ENCODE measurements at places on chromosomes 3 and 15.

- DNase-seq: no peak
Observed at GRCh38 chr15:20348900-20349773, 192.5 kb downstream of the GOLGA6L6 start.

DNA sequence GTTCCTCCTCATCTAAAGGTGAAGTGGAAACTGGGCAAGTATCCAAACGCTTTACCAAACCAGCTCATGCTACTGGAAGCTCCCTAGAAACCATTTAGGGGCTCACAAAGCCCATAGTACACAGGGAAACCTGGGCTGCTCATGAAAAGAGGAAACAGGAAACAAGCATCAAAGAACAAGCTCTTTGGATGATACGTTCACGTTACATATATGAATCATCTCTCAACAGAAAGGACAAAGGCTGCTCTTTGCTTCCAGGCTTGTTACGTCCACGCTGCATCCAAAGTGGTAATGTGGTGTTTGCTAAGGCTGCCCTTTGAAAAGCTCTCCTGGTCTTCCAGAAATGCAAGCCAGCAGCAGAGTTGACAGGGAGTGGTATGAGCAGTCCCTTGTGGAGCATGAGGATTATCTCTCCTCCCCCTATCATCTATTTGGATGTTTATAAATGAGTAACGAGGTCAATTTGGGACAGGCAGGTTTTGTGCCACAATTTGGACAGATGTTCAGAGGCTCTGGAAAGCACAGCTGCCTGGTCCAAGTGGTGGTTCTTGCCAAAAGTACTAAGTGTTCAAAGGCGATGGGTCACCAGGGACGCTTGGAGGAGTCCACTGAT lies 98.0 kb upstream of the RORA start:
- DNase-seq: peak; percentile 33

DNA sequence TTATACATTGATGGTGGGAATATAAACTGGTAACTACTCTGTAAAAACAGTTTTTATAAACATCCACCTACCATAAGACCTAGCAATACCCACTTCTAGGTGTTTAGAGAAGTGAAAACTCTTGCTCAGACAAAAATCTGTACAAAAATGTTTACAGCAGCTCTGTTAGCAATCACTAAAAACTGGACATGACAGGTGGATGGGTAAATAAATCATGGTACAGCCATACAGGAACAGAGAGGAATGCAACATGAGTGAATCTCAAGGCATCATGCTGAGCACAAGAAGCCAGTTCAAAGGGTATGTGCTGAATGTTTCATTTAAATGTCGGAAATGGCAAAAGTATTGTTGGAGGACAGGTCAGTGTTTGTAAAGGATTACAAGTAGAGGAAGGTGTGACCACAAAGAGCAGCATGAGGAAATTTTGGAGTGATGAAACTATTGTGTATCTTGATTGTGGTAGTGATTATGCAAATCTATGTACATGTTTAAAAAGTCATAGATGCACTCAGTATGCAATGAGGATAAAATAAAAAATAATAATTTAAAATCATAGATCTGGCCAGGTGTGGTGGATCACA lies 2.8 kb upstream of the RNU5A-1 start:
- no peak for DNase-seq

GRCh38 chr3:154933581-154933980 lies 146.5 kb upstream of the MME start:
- DNase-seq: no peak

DNA sequence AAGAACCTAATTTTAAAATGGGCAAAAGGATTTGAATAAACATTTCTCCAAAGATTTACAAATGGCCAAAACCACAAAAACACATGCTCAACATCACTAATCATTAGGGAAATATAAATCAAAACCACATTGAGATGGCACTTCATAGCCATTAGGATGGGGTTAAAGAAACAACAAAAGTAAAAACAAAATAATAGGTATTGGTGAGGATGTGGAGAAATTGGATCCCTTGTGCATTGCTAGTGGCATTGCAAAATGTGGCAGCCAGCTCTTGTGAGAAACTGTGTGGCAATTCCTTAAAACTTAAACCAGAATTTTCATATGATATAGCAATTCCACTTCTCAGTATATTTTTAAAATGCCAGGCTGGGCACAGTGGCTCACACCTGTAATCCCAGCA lies 126.5 kb downstream of the STT3B start:
- no peak for DNase-seq

DNA sequence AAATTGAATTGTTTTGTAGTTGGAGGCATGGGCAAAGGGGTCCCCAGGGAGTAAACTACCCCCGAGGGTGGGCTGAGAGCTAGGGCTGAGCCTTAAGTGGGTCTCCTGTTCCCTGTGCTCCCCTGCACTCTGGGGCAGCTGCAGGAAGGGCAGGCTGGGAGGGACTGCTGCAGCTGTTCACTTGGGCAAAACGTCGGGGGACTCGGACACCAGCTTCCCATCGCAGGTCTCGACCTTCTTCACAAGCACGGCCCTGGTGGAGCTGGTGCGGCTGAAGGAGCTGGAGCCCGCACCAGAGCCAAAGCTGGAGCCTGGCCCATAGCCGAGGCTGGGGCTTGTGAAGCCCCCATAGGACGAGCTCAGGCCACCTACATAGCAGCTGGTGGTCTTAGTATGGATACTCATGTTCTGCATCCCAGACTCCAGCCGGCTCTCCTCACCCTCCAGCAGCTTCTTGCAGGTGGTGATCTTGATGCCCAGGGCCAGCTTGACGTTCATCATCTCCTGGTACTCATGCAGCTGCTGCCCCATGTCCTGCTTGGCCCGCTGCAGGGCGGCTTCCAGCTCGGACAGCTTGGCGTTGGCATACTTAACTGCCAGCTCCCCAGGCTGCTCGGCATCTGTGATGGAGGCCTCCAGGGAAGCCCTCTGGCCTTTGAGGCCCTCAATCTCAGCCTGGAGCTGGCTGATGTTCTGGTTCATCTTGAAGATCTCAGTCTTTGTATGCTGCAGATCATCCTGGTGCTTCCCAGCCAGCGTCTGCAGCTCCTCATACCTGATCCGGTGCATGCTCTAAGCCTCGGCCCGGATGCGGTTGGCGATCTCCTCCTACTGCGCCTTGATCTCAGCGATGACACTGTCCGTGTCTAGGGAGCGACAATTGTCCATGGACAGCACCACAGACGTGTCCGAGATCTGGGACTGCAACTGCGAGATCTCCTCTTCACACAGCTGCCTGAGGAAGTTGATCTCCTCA lies 423.5 kb upstream of the ARPP21 start:
- DNase-seq: no peak

GRCh38 chr3:120094776-120095225 lies 554 bp upstream of the GSK3B start:
- peak; percentile 97 for DNase-seq

DNA sequence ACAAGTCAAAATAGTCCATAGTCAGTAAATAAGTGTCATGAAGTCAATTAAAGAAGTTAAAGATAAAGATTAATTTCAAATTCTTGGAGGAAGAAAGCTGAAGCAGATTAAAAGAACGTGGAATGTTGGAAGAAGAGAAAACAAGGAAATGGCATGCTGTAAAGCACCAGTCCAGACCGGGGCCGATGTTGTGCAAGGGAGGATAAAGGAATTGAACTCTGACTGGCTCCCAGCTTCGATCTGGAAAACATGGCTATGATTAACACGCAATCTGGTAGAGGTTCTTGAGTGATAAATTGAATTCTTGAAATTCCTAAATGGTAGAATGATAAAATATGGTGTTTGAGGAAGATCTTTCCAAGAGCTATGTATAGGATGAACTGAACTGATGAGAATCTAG lies 194.4 kb downstream of the MEIS2 start:
- no peak for DNase-seq

DNA sequence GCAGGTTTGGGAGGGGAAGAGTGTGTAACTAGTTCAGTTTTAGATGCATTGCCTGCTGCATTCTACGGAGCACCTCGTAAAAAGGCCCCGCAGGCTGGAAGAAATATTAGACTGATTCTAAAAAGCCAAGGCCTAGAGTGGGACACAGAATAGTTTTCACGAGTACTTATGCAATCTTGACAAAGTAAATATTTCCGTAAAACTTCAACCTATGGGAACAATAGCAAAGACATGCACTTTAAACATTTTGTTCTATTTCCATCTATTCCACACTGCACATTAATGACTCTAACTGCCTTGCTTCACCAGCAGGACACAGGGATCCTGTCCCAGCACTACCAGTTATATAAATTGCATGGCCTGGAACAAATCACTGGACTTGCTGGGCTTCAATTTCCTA lies 260.0 kb downstream of the FOXP1 start:
- no peak for DNase-seq

DNA sequence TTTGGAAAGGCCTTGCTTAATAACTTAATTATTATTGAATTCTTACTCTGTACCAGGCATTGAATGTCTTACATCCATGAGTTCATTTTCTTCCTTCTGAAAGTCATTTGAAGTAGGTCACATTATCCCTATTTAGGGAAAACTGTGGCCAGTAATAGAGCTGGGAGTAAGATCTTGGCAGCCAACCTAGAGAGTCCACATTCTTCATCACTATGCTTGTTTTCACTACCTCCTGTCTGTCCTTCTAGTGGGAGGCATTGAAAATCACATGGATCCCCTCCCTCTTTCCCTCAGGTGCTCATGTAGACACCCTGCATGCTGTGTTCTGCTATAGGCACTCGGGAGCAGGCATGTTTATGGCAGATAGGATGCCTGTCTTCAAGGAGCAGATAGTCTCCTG lies 154.9 kb downstream of the EBLN2 start:
- DNase-seq: no peak

- peak; percentile 19 for DNase-seq
Observed at GRCh38 chr3:50297384-50297775, 1.8 kb downstream of the HYAL3 start.

DNA sequence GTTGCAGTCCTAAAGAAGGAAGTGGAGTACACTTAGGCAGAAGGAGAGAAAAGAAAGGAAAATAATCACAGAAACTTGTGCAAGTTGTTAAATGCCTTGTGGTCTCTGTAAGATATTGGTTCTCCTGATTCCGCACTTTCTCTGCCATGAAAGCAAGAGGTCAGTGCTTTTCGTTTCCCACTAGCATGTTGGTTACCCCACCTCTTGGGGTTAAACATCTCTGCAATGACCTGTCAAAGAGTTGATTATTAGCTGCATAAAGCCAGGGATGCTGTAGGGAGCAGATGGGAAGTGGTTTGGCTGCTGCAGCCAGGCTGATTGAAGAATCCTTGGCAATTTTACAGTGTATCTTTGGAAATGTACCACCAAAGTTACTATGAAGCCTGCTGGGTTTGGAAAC lies 33.3 kb downstream of the ZNF609 start:
- DNase-seq: no peak

DNA sequence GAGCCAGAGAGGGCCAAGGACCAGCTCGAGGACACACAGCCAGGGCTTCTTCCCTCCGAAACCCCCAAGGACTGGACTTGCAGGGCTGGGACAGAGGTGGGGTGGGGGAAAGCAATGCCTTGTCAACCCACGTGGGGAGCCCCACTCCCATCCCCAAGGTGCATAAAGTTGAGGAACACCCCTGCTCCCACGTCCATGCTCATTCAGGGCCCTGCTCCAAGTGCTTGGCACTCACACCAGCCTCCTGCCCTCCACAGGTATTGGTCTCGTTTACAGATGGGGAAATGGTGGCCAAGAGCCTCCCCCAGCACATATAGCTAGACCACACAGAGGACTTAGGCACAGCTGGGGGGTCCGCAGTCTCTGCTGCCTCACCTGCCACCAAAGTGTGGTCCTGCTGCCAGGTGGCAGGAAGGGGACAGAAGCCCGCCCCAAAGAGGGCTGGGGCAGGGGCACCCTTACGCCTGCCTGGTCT lies 50.5 kb upstream of the CSPG4 start:
- DNase-seq: no peak

- DNase-seq: no peak
Observed at GRCh38 chr3:127799476-127800222, 22.7 kb downstream of the MGLL start.

GRCh38 chr3:3201611-3202010 lies 22.1 kb upstream of the CRBN start:
- no peak for DNase-seq
